Sciatic nerve (tissue), 2 donors: ENCODE measurements at places on chromosomes 2 and 18. TPM values are rescaled to one million over a fixed set of nuclear protein-coding genes. Genes with fewer than 3 reads are reported as not detected.

The ERICH2 gene
- total RNA-seq: 0.85 TPM

The GNAL gene
- 17.1 TPM for total RNA-seq

The PIK3C3 gene
- total RNA-seq: 74.8 TPM

DNA sequence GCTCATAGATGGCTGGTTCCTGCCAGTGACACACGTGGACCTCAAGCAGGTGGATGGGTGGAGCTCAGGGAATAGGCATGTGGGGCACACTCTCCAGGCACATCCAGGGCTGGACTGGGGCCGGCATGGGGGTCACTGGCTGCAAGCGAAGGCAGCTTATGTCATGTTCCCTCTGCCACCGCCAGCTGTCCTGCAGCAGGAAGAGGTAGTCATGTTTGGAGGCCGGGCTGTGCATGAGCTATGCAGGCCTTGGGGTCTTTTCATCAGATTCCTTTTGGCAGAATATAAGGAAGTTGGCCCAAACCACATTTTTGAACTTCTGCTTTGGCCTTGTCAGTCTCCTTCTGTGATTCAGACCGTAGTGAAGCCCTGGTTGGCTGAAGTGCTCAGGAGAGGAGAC, 61.5 kb downstream of the AGAP1 start:
- DNase-seq: no peak
